Smooth muscle cell of the brain vasculature (primary cell): ENCODE measurements at places on chromosomes 7 and 10.

DNA sequence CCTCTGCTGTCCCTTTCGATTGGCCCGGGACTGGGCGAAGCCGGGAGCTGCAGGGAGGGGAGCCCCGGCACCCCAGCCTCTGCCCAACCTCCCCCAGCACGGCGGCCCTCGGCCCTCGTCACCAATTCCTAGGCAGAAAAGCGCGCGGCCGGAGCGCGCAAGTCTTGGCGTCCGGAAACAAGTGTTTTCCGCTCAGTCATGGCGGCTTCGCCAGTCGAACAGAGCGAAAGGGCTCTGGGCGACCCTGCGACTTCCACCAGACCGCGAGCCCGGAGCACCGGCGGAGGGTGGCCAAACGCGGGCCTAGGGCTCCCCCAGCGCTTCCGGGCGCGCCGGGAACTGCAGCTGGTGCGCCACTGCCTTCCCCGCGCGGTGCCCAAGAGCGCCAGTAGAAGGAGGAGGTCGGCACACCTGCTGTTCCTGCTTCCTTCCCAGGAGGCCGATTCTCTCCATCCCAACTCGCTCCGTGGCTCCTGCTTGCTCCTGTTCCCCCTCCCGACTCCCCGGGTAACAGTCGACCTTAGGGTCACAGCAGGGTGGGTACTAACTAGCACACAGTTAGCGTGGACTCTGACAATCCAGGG lies 729.9 kb downstream of the ZWINT start:
- DNase-seq, result no peak

- no peak for DNase-seq
Measured at GRCh38 chr10:547591-548081, 141.8 kb downstream of the DIP2C start.

DNA sequence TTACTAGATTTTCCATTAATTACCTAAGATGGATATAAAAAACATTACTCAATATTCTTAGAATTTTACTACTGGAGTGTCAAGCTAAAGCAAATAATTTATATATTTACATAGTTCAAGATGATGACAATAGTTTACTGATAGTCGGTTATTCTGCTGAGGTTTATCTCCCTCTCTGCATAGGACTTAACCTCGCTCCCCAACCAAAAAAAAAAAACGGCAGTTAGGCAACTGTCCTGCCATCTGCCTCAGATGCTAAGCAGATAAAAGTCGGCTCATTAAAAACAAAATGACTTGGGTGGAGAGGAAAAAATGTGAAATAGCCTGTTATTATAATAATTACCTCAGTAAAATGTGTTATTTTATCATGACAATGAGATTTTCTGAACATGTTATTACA lies 14.0 kb upstream of the ITGB8 start:
- DNase-seq, result no peak

DNA sequence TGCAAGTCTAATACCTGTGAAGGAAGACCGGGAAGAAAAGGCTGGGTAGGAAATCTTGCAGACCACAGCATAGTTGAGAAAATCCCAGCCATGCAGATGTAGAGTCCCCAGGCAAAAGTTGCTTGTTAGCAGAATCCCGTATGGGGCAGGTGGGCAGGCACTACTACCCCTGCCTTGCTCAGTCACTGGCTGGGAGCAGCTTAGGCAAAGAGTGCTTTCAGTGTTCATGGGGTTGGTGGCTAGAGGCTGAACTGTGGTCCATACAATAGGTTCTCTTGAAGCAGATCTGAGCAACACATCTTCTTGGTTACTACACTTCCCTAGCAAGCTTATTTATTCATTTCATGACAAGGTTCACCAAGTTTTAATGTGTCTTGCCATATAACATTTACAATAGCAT lies 92.6 kb downstream of the AHCYL2 start:
- no peak for DNase-seq

DNA sequence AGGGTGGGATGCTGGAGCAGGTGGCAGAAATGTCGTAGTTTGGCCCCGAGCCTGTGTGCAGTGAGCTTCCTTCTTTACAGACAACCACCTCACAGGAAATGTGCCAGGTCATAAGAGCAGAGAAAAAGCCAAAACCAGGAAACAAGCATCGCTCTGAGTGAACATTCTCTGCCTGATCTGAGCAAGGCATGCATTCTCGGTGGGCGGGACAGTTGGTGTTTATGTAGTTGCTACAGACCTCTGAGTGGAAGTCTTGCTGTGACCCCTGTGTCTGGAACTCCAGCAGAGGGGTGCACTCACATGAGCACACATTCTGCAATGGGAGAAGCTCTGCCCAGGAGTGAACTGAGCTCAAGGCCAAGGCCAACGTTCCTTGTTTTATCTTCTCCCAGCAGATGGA lies 230.1 kb downstream of the TCERG1L start:
- no peak for DNase-seq
